ENCODE measurements at places on chromosomes 7 and 10.

GRCh38 chr7:101628522-101628921 lies 574 bp downstream of the MYL10 start:
- no peak for DNase-seq

GRCh38 chr10:64458306-64458705 lies 937.1 kb downstream of the REEP3 start:
- no peak for DNase-seq

DNA sequence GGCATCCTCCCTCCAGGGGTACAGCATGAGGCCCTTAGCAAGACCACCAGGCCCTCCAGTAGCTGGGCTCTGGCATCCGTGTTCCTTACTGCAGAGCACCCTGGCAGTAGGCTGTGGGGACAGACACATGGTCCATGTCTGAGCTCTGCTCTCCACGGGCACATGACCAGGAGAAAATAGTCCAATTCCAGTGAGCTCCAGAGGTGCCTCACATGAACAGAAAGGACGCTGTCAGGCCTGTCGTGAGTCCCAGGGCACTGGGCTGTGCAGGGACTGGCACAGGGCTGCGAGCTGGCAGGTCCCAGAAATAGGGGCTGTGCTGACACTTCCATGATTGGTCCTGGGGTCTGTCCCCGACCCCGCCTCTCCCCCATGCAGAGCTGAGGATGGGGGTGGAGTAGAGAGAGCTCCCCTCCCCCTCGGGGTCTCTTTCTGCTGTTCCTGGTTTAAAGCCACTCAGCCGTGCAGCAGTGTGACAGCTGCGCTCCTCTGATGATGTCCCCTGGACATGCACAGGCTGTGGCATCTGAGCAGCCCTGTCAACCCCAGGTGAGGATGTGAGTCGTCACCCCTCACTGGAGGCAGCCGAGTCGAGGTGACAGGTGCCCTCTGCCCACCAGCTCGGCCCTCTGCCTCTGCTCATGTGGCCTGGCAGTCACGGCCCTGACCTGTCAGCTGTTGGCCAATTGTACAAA lies 25.2 kb upstream of the ZNF488 start:
- DNase-seq = no peak

GRCh38 chr7:98294326-98294725 lies 12.8 kb downstream of the BRI3 start:
- no peak for DNase-seq

DNA sequence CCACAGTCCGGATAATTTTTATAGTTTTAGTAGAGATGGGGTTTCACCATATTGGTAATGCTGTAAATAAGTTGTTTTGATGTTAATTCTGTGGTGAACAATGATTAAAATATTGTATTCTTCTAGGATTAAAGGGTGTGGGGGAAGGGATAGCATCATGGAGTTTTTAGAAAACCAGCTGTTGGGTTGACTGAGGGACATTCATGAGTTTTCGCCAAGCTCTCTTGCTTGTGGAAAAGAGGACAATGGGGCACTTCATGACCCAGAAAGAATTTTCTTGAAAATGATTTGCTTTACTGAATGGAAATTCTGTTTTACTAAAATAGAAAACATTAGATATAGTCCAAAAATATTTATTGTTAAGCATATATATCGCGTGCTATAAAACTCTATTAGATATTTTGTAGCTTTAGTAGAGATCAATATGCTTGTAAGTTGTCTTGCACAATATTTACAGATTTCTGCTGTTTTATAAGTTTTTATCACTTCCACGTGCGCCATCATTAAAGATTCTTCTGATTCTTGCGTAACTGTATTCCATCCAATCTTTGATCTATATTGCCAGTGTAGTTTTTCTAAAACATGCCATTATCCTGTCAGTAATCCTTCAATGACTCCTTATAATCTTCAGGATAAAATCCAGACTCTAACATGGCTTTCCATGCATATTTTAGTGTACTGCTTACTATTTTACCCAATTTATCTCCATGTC lies 41.8 kb downstream of the LCOR start:
- no peak for DNase-seq

DNA sequence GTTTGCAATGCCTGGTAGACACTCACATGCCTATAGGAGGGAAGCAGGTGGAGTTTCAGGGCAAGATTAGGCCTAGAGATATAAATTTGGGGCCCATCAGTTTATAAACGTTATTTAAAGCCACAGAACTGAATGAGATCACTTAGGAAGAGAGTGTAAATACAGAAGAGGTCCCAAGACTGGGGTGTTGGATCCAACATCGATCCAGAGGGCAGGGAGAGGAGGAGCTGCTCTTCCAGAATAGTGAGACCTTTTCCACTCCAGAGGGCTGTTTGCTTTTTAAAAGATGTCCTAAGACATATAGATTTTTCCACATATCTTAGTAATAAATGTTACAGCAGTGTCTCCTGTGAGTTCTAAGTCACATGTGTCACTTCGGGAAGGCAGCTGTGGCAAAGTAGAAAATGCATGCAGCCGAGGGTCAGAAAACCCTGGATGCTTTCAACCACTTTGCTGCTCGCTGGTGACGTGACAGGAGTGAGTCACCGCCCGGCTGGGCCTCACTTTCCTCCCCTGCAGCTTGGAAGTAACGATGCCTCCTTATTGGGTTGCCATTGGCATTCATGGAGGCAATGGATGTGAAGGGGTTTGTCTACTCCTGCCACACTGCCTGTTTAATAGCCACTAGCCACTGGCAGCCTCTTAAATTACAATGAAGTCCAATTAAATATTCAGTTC lies 95.4 kb downstream of the TRIL start:
- DNase-seq = no peak

DNA sequence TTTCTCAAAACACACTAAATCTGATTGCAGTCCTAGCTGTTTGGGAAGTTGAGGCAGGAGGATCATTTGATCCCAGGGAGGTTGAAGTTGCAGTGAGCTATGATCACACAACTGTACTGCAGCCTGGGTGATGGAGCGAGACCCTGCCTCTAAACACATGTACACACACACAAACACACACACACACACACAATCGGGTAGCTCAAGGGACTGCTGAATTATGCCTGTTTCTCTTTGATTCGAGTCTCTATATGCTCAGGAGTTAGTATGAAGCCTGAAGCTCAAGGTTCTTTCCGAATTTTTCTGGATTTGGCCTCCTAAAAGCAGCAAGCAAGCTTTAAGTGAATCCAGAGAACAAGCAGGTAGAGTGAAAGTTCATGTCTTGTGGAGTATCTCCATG lies 22.5 kb downstream of the PRTFDC1 start:
- no peak for DNase-seq

DNA sequence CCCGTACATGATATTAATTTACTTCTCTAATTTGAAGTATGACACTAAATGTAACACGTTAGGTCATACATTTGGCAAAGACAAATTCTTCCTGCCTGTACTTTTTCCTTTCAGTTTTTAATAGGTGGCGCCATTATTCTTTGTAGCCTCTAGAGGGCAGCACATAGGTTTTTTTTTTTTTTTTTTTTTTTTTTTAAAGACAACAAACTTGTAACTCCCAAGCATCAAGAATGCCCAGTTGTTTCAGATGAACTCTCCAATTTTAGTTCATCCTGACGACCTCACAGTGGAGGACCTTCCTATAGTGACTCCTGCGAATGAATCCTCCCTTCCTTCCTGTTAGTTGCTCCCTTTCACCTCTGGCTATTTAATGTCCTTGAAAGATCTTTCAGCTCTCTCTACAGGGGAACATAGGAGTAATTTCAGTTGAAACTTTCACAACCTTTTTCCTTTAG lies 139.3 kb upstream of the HDAC9 start:
- peak; percentile 16 for DNase-seq

GRCh38 chr7:49852619-49853462 lies 79.4 kb downstream of the VWC2 start:
- peak; percentile 61 for DNase-seq

- DNase-seq = no peak
Observed at GRCh38 chr7:30389791-30390190, 88.8 kb downstream of the NOD1 start.

- DNase-seq = no peak
Observed at GRCh38 chr10:5576780-5577624, 52.2 kb downstream of the CALML3 start.

GRCh38 chr10:97069576-97070362 lies 116.0 kb downstream of the SLIT1 start:
- peak; percentile 81 for DNase-seq

- no peak for DNase-seq
Observed at GRCh38 chr10:75283078-75283670, 47.4 kb upstream of the COMTD1 start.

DNA sequence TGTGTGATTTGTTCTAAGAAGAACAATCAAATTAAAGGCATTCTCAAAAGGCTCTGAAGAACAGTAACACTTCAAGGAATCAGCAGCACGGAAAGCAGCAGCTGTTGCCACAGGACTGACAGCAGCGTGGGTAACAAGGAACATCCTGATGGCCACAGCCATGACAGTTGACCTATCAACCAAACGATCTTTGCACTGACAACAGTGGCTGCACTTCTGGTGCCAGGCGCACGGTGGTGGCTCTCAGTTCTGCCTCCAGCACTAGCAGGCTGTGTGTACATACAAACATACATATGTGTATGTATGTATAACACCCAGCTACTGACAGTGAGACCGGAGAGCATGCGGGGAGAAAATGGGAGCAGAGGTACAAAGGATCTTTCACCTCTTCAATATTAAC lies 114.1 kb downstream of the ZFAND4 start:
- DNase-seq = no peak

- no peak for DNase-seq
Observed at GRCh38 chr7:2862831-2863361, 18.8 kb upstream of the GNA12 start.

- DNase-seq = no peak
Observed at GRCh38 chr7:30932562-30932961, 20.9 kb downstream of the AQP1 start.

- no peak for DNase-seq
Observed at GRCh38 chr10:1308173-1308961, 252.2 kb downstream of the WDR37 start.
